ENCODE measurements at places on chromosomes 5 and 9.

- DNase-seq, result no peak
These were observed 91.2 kb upstream of the PAM start for GRCh38 chr5:102663749-102664530.

GRCh38 chr5:127290019-127290945 lies at the start of gene MEGF10:
MEGF10 (plus strand) TSS chr5:127290796; CDS start chr5:127331309, 40,513 bp downstream.
- no peak for DNase-seq

GRCh38 chr5:137935694-137936093 lies 46.4 kb downstream of the PKD2L2 start:
- no peak for DNase-seq

DNA sequence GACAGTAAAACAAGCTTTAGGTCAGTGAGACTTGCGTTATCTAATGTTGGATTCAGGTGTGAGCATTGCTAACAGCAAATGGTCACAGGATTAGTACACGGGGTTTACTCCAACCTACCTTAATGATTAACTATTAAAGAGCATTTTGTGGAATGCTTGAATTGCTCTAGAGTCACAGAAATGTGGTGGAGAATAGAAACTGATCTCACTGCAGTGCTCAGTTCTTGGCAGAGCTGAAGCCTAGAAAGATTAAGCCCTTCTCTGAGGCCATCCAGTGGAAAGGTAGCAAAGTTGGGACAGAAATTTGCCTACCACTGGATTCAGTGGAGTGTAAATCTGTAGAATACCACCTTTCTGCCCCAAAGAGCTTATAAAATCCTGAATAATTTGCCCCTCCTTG lies 60.9 kb downstream of the ICE1 start:
- no peak for DNase-seq

- DNase-seq, result no peak
These were observed 80.5 kb upstream of the EPB41L4B start for GRCh38 chr9:109401169-109401989.

GRCh38 chr9:87751868-87752267 lies 25.9 kb downstream of the CTSL start:
- DNase-seq, result no peak

- no peak for DNase-seq
These were observed 75.4 kb upstream of the ARAP3 start for GRCh38 chr5:141757402-141757801.

GRCh38 chr5:168426007-168426863 lies 60.0 kb upstream of the RARS1 start:
- DNase-seq, result no peak

- no peak for DNase-seq
These were observed 199.8 kb downstream of the GDNF start for GRCh38 chr5:37640088-37640487.

- DNase-seq, result no peak
These were observed 18.1 kb downstream of the LIX1 start for GRCh38 chr5:97124335-97124734.

- DNase-seq, result no peak
These were observed 170.5 kb downstream of the ARHGEF28 start for GRCh38 chr5:73796164-73797131.

GRCh38 chr9:19940811-19941535 lies 152.1 kb upstream of the SLC24A2 start:
- DNase-seq, result no peak

GRCh38 chr9:115594557-115594956 lies 476.6 kb upstream of the TNC start:
- DNase-seq, result no peak

DNA sequence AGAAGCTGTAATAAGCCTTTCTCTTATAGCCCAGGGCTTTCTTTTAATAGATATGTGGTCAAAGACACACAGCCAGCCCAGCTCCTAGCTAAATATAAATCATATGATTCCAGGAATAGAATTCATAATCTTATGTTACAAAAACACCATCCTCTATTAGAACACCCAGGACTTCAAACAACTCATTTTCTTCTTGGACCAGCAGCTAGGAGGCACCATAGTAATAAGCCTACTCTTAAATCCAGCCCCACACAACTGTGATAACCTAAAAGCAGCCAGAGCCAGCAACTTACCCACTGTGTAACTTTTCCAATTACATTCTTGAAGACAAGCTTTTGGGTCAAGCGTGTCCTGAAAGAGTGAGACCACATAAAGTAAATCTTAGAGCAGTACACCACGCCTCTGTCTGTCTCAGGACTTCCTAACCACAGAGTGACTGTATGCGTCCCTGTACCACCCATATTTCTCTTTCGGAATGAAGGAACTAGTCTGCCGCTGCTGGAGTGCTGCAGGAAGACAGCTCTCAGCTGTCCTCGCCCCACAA lies 223.8 kb downstream of the TLE1 start:
- no peak for DNase-seq
